ENCODE measurements at places on chromosomes 5 and 9.

DNA sequence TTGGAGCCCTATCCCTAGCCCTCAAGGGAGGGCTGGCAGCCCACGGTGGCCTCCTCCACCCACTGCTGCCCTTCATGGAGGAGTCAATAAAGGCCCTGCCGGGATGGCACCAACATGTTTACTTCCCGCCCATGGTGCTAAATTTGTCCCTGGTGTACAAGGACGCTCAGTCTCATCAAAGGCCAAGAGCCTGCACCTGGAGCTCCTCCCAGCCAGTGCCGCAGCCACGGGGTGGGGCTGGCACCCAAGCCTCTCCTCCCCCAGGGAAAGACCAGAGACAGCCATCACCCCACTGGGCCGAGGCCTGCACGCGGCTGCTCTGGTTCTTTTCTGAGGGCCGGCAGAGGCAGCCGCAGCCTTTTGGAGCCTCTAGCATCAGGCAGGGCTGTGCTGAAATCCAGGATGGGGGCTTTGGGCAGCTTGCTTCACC lies 34.8 kb upstream of the RXRA start:
- H3K4me1 ChIP-seq, result no peaks in the 10 kb centered on the region
- H3K27me3 ChIP-seq, result no peaks in the 10 kb centered on the region
- H3K27ac ChIP-seq, result no peak overlapping the region
- no peaks in the 10 kb centered on the region for H3K36me3 ChIP-seq
- no peak overlapping the region for H3K4me3 ChIP-seq
- DNase-seq, result no peak

GRCh38 chr5:149840226-149840825 lies 104.3 kb downstream of the PDE6A start:
- DNase-seq, result no peak
- H3K4me3 ChIP-seq, result no peak overlapping the region
- H3K27me3 ChIP-seq, result no peaks in the 10 kb centered on the region
- H3K27ac ChIP-seq, result no peak overlapping the region

GRCh38 chr5:64612344-64612961 lies 77.8 kb upstream of the SHISAL2B start:
- H3K4me3 ChIP-seq, result no peak overlapping the region
- no peaks in the 10 kb centered on the region for H3K36me3 ChIP-seq
- DNase-seq, result no peak
- no peaks in the 10 kb centered on the region for H3K27me3 ChIP-seq
- H3K4me1 ChIP-seq, result no peaks in the 10 kb centered on the region

GRCh38 chr9:131516100-131516499 lies 13.4 kb downstream of the POMT1 start:
- DNase-seq, result no peak
- H3K4me3 ChIP-seq, result no peak overlapping the region
- H3K36me3 ChIP-seq, result peaks cover 64% of the 10 kb centered on the region
- no peaks in the 10 kb centered on the region for H3K4me1 ChIP-seq
- H3K27ac ChIP-seq, result no peak overlapping the region

DNA sequence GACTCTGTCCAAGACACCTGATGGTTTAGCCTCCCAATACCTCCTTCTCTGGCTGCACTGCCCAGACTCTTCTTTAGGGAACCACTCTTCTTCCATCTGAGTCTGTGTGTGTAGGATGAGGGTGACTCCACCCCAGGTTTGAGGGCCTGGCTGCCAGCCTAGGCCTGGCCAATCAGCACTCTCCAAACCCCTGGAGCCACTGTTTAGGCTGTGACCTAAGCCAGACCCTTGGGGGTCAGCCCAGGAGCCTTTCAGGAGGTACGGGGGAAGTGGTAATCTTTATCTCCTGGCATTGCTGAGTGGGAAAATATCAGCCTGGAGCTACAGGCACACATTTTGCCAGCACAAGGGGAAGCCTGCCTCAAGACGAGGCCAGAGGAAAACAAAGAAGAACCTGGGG lies 6.2 kb upstream of the ERGIC1 start:
- no peak overlapping the region for H3K4me3 ChIP-seq
- DNase-seq, result no peak
- no peaks in the 10 kb centered on the region for H3K27me3 ChIP-seq
- no peaks in the 10 kb centered on the region for H3K36me3 ChIP-seq

DNA sequence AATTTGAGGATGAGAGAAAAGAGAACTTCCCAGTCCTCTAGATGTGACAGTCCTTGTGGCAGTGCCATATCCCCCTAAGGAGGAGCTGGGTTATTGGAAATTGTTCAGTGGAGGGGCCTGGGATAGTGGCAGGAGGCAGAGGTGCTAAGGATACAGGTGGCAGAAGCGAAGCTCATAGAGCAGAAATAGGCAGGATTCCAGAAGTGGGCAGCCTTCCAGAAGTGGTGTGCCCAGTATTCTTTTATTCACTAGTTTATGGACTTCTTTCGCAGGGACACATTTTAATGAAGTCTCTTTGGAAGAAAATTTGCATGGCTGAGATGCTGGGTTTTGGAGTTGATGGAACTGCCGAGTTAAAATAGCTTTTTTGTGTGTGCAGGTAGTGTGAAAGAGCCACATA lies 6.8 kb downstream of the PIK3R1 start:
- no peak overlapping the region for H3K4me3 ChIP-seq
- no peak for DNase-seq
- peaks cover 49% of the 10 kb centered on the region for H3K36me3 ChIP-seq
- no peaks in the 10 kb centered on the region for H3K27me3 ChIP-seq
- H3K4me1 ChIP-seq, result peaks cover 35% of the 10 kb centered on the region
- no peak overlapping the region for H3K27ac ChIP-seq

DNA sequence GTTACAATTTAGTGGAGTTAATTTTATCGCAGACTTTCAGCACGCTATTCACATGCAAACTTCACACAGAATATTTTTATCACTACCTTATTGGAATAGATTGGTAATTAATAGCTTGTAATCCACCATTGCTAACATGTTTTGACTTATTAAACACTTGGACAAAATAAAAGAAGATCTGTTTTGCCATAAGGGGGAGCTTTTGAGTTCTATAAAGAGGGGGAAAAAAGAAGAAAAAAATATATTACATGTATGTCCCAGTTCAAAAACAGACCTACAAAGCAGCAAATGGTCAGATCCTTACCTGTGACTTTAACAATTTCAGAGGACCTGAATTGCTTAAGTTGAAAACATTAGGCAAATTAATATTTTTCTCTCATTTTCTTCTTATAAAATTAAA lies 1.2 kb upstream of the PAPPA start:
- no peaks in the 10 kb centered on the region for H3K36me3 ChIP-seq
- no peak overlapping the region for H3K4me3 ChIP-seq
- H3K4me1 ChIP-seq, result peaks cover 20% of the 10 kb centered on the region

- no peaks in the 10 kb centered on the region for H3K4me1 ChIP-seq
- H3K27ac ChIP-seq, result no peak overlapping the region
- H3K27me3 ChIP-seq, result no peaks in the 10 kb centered on the region
- H3K36me3 ChIP-seq, result no peaks in the 10 kb centered on the region
- no peak for DNase-seq
Measured at GRCh38 chr9:13967011-13967410, 346.9 kb downstream of the NFIB start.

- no peak overlapping the region for H3K4me3 ChIP-seq
- no peaks in the 10 kb centered on the region for H3K27me3 ChIP-seq
- H3K36me3 ChIP-seq, result no peaks in the 10 kb centered on the region
- no peak for DNase-seq
Measured at GRCh38 chr5:7415587-7416535, 19.9 kb downstream of the ADCY2 start.

- H3K36me3 ChIP-seq, result no peaks in the 10 kb centered on the region
- H3K27me3 ChIP-seq, result no peaks in the 10 kb centered on the region
- H3K27ac ChIP-seq, result no peak overlapping the region
- no peak for DNase-seq
Measured at GRCh38 chr5:55823151-55823796, 27.9 kb upstream of the IL31RA start.

DNA sequence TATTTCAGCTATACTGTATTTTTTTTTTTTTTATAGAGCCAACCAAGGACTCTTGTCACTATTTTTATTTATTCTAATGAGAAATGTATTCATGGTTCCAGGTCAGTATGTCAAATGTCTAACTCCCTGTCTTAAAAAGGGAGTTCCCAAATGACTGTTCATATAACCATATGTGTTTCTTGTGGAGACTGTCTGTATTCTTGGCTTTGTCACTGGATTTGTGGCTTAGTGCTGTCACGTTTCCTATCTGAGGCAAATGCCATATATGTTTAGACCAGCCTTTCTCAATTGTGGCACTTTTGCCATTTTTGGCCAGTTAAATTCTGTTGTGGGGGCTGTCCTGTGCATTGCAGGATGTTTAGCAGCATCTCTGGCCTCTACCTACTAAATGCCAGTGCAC lies 3.1 kb downstream of the GCNT1 start:
- DNase-seq, result no peak
- H3K27me3 ChIP-seq, result no peaks in the 10 kb centered on the region
- H3K36me3 ChIP-seq, result no peaks in the 10 kb centered on the region
- peaks cover 3% of the 10 kb centered on the region for H3K4me1 ChIP-seq

DNA sequence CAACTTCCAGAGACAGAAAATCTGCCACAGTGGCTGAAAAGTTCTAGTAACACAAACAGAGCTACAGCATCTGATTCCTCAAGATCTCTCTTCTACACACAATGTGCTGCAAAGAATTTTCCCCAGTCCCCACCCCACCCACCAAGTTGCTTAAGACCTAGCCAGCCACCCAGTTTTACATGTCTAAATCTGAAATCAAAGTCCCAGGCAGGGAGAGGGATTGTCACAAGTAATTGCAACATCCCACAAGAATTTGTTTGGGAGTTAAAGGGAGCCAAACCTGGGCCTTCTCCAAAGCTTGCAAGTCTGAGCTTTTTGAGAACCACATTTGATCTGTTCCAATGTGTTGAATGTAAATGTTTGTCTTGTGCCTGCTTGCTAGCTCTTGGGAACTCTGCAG lies 15.5 kb downstream of the IGIP start:
- H3K27ac ChIP-seq, result no peak overlapping the region
- no peaks in the 10 kb centered on the region for H3K4me1 ChIP-seq
- no peaks in the 10 kb centered on the region for H3K27me3 ChIP-seq
- no peaks in the 10 kb centered on the region for H3K36me3 ChIP-seq
- no peak overlapping the region for H3K4me3 ChIP-seq

DNA sequence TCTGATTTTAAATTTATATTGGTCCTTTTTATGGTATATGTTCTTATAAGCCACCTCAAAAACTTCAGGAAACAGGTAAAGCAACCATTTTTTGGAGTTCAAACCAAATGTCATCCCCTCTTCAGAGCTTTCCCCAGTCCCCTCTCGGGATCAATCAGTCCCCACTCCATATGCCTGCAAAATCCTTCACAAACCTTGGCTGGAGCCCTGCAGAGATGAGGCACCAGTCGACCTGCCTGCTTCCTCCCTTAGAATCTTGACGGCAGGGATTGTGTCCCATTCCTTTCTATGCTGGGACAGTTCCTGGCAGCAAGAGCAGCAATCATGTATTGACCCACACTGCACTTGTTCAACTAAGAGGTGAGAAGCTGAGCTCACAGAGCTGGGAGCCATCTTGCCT lies 22.6 kb downstream of the B4GALT1 start:
- H3K27me3 ChIP-seq, result no peaks in the 10 kb centered on the region
- H3K27ac ChIP-seq, result no peak overlapping the region
- H3K4me1 ChIP-seq, result peaks cover 1% of the 10 kb centered on the region
- peaks cover 45% of the 10 kb centered on the region for H3K36me3 ChIP-seq
- DNase-seq, result peak; percentile 1
- no peak overlapping the region for H3K4me3 ChIP-seq

DNA sequence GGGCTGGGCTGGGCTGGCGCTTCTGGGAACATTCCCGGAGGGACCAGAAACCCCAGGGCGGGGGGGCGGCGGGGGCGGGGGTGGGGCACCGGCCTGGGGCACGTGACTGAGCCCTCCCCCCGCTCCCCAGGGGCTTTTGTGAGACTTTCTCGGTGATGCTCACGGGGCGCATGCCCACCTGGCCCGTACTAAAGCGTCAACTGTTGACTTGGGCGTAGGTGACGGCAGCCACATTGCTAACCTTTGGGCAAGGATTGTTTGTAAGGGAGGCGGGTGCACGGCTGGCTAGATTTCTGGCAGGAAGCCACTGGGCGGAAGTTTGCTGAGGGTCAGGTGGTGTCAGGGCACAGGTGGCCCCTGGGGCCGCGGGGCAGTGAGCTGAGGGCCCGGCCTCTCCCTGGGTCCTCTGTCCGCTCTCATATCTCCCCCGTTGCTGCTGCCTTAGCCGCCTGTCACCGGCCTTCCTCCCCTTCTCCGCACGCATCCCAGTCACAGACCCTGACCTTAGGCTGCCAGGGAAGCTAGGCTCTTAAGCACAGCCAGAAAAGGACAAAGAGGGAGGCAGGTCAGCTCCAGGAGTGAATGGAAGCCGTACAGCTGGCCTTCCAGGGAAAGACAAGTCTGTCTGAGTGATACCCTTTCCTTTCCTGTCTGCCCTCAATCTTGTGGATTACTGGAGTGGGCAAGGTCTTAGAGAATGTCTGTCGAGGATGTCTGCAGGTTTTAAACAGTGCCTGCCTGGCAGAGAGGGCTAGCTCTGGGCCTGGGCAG lies 812 bp downstream of the CACFD1 start:
- peak overlapping the region; percentile 54 for H3K27ac ChIP-seq
- no peaks in the 10 kb centered on the region for H3K36me3 ChIP-seq
- peaks cover 3% of the 10 kb centered on the region for H3K4me1 ChIP-seq
- H3K4me3 ChIP-seq, result peak overlapping the region; percentile 71
- no peaks in the 10 kb centered on the region for H3K27me3 ChIP-seq
- DNase-seq, result no peak

- H3K27ac ChIP-seq, result no peak overlapping the region
- no peaks in the 10 kb centered on the region for H3K36me3 ChIP-seq
- no peak for DNase-seq
- H3K4me1 ChIP-seq, result no peaks in the 10 kb centered on the region
Measured at GRCh38 chr5:18526792-18527405, 892.6 kb downstream of the TAF11L14 start.

- H3K4me1 ChIP-seq, result no peaks in the 10 kb centered on the region
- H3K27ac ChIP-seq, result no peak overlapping the region
- peaks cover 5% of the 10 kb centered on the region for H3K27me3 ChIP-seq
- no peaks in the 10 kb centered on the region for H3K36me3 ChIP-seq
- DNase-seq, result no peak
Measured at GRCh38 chr5:122297587-122298298, 14.3 kb upstream of the SNCAIP start.

GRCh38 chr5:101012880-101013279 lies 109.8 kb upstream of the ST8SIA4 start:
- H3K27me3 ChIP-seq, result no peaks in the 10 kb centered on the region
- no peak for DNase-seq
- no peak overlapping the region for H3K4me3 ChIP-seq
- no peak overlapping the region for H3K27ac ChIP-seq
- no peaks in the 10 kb centered on the region for H3K36me3 ChIP-seq
- H3K4me1 ChIP-seq, result no peaks in the 10 kb centered on the region
